ENCODE measurements at places on chromosomes 13 and 19.

DNA sequence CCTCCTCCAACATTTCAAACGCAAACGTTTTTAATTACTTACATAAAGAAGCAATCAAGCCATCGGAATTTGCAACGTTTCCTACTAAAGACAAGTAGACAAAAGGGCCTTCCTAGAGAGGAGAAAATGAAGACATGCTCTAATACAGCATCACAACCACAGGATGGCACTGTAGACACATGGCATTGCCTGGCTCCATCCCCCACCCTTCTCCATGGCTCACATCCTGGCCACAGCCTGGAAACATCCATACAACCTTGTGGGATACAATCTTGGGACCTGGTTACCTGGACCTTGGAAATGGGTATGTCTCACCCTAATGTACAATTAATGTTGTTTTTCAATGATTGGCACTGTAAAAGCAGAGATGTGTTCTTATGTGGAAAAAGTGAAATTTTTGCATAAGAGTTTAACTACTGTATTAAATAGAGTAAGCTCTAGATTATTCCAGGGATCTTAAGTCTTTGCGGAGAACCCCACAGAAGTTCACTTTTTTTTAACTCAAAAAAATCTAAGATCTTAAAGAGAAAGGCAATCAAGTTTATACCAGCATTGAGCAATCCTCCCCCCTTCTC lies 21.5 kb downstream of the EBPL start:
- DNase-seq: peak; percentile 92

GRCh38 chr19:1469255-1470054 lies 9.6 kb downstream of the C19orf25 start:
- DNase-seq: no peak

- no peak for DNase-seq
These were observed 255.9 kb downstream of the SLC7A1 start for GRCh38 chr13:29339386-29340272.

DNA sequence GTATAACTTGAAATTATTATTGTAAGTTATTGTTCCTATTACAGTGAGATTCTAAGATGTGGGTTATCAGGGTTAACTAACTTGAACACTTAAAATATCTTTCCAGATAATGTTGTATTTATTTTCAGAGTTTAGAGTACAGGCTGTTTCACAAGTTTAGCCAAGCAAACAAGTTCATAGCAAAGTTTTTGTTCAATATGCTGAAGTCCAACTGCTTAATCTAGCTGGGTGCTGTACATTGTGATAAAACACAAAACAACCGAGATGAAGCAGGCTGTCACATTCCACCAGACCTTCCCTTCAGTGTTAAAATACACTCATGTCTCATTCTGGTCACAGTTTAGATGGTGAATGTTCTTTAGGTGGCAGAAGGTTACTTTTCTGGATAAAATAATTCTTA lies 148.0 kb upstream of the PCDH20 start:
- DNase-seq: no peak

- peak; percentile 33 for DNase-seq
These were observed 35.7 kb upstream of the MATK start for GRCh38 chr19:3821857-3822364.

DNA sequence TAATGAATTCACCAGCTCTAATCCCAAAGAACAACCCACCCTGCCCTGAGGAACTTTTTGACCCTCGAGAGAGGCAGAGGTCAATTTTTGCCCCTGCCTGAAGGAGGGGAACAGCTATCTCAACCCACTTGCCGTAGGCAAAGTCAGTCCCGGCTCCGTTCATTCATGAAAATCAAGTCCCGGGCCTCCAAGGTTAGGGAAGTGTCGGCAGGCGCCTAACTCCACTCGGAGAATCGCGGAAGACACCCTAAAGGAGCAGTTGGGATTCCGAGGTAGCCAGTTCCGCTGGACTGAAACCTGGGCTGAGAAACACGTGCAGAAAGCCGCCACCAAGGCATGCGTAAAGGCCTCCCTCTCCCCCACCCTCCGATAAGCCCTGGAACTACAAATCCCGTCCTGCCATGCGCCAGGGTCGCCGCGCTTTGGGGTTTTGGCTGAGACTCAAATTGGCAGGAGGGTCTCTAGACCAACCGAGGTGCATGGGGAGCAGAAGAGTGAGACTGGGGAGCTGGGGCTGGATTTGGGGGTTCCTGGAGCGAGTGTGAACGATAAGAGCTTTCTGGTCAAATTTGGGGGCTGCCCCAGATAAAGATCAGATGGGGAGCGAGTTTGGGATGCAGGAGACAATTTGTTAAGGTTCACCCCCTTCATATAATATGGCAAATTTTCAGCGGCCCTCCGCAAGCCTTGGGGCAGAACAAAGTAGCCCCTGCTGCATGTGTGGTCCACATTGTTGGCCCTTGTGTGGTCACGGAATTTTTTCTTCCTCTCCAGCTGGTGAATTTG lies at the start of gene TNPO2:
TNPO2 (minus strand) TSS at position 292 of the 786 bp plus-strand sequence. CDS start 2,955 bp downstream, outside the sequence.
- DNase-seq: peak; percentile 79

DNA sequence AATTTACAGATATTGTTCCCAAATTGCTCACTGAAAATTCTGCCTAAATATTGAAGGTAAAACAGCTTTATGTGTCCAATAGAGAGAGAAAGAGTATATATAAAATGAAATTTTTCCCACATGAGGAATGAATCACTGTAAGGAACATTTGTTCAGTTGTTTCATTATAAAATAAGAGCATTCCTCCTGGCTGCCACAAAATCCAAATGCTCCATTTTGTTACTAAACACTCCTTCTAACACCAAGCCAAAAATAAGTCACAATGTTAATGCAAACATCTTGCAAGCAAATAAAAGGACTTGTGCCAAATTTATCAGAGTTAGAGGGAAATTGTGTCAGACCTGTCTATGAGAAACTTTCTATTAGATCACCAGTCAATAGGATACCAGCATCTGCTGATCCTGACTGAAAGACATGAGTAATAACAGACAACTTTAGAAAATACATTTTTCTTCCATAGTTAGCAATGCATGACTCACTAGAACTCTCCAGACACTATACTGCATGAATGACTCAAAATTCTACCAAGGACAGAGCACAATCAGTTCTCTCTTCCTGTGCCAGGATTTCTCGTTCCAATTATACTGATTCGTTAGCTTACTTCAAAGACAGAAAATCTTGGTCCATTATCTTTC lies 83.5 kb upstream of the FNDC3A start:
- DNase-seq: no peak

DNA sequence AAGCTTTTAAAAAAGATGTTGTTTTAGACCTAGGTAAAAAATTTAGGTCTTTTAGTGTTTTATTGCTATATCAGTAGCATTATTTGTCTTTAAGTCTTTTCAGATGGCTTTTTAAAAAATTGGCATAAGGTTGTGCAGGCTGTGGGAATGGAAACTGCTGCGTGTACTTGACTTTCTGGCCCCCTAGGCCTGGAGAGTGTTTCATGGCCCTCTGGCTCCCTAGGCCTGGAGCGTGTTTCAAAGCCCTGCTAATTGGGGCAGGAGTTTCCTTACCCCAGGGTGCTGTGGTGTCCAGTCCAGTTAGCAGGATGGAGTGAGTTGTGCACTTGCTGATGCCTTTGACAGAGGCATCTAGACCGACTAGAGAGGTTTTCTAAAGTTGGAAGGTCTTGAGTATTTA lies 23.8 kb downstream of the PRAM1 start:
- DNase-seq: no peak
